ENCODE measurements at places on chromosomes 1 and 21.

DNA sequence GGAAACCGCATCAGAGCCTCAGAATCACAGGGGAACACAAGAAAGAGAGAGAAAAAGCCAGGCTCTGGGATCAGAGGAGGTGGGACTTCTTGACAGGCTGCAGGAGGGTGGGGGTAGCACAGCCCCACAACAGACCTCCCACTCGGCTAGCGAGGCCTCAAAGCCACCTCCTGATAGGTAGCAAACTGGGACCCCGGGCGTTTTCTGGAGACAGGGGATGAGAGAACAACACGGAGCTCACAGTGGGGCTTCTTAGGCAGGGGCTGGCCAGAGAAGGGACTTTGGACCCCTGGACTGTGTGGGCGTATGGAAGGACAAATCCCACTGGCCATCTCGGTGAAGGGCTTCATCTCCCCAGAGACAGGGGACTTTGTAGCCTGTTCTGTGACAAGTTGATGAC lies 116.3 kb downstream of the AJAP1 start:
- no peak for DNase-seq

DNA sequence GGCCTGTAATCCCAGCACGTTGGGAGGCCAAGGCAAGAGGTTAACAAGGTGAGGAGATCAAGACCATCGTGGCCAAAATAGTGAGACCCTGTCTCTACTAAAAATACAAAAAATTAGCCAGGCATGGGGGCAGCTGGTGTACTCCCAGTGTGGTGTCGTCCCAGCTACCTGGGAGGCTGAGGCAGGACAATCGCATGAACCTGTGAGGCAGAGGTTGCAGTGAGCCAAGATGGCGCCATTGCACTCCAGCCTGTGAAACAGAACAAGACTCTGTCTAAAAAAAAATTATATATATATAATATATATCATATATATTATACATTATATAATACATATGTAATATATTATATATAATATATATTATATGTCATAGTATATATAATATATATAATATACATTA lies 249.2 kb upstream of the TPTE start:
- DNase-seq, result no peak

- no peak for DNase-seq
Measured at GRCh38 chr1:96992871-96993270, 271.3 kb downstream of the PTBP2 start.

DNA sequence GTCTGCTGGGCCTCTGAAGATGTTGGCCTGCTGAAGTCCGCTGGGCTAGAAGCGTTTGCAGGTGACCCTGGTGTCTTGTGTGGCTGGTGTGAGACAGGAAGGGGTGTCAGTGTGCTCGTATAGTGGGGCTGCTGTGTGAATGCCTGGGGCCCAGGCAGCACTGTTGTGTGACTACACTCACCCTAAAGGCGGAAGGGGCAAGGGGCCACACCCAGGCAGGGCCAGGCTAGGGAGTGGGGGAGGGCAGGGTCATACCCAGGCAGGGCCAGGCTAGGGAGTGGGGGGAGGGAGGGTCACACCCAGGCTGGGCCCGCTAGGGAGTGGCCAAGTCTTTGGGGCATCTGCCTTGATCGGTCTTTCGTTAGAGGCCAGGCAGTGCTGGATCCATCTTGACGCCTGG lies 25.0 kb downstream of the PDXK start:
- no peak for DNase-seq

DNA sequence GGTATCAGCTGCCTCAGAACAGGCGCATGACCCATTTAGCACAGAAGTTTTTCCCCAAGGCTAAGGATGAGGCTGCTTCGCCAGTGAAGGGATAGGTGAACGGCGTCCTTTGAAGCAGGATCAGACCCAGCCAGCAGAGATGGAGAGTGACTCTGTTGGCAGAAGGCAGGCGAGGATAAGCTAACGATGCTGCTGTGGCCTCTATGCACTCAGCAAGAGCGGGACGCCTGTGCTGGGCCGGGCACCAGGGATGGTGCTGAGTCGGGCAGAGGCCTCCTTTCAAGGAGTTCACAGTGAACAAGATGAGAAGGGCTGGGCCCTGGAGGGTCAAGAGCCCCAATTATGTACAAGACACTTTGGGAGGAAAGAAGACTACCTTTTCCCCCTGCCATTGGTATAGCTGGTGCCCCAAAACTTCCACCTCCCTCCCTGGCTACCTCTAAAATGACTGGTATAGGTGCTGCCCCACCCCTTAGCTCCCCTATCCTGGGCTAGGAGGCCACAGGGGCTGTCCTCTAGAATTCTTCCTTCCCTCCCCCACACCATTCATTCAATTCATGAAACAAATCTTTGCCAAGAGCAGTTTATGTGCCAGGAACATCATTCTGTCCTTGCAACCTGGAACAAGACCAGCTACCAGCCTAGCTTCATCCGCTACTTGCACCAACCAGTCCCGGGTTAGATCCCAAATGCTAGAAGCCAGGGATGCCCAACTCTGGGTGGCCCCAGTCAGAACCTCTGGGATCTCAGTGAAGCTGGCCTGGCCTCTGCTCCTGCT lies 7.5 kb downstream of the XKR8 start:
- no peak for DNase-seq
